ENCODE measurements at places on chromosomes 12 and 14.

- no peak for DNase-seq
Observed at GRCh38 chr14:71438684-71439083, 493.5 kb upstream of the RGS6 start.

DNA sequence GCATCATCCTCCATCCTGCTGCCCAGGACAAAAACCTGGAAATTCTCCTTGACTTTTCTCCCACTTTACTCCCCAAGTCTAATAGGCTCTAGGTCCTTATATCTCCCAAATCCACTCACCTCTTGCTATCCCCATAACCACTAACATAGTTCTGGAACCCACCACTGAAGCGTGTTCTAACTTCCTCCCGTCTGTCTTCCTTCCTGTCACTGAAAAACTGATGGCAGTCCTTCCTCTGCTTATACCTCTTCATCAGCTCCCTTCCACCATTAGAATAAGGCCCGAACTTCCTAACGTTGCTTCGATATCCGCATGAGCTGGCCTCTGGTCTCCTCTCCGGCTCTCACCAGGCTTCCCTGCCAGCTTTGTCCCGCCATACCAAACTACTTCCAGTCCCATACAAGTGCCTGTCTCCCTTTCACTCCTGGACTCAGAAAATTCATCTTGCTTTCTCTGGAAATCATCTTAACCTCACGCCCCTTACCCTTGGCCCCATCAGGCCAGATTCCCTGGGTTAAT lies 63.0 kb upstream of the BCL2L14 start:
- DNase-seq, result no peak

GRCh38 chr12:42447371-42447786 lies 121.4 kb downstream of the PPHLN1 start:
- no peak for DNase-seq

- no peak for DNase-seq
Observed at GRCh38 chr14:60266021-60266937, 17.3 kb downstream of the PPM1A start.

DNA sequence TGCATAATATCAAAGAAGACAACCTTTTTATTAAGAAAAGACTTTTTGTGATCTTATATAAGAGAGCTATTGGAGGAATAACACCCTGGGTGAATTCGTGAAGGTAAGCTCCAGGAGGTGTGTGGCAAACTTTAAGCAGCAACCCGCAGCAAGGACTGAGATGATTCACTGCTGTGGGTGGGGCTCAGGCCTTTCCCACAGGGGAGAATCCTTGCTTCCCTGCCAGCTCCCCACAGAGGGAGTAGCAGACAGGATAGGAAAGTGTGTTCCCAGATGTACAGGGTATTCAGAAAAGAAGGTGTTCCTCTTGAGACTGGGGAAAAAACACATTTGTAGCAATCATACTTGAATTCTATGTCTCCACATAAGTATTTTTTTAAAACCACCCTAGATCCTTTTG lies 9.2 kb downstream of the NDUFA12 start:
- no peak for DNase-seq

DNA sequence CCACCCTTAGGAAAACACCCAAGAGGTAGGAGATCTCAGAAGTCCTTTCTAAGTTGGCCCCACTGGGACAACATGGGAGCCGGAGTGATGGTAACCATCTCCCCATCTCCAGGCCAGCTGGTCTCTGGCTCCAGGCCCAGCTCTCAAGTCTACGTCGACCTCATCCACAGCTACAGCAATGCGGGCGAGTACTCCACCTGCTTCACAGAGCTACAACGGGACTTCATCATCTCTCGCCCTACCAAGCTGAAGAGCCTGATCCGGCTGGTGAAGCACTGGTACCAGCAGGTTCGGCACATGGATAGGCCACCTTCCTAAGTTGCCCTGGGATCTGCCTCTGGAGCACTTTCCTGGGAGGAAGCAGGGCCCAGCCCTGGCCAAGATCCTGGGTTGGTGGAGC lies 11.0 kb upstream of the OAS2 start:
- no peak for DNase-seq

DNA sequence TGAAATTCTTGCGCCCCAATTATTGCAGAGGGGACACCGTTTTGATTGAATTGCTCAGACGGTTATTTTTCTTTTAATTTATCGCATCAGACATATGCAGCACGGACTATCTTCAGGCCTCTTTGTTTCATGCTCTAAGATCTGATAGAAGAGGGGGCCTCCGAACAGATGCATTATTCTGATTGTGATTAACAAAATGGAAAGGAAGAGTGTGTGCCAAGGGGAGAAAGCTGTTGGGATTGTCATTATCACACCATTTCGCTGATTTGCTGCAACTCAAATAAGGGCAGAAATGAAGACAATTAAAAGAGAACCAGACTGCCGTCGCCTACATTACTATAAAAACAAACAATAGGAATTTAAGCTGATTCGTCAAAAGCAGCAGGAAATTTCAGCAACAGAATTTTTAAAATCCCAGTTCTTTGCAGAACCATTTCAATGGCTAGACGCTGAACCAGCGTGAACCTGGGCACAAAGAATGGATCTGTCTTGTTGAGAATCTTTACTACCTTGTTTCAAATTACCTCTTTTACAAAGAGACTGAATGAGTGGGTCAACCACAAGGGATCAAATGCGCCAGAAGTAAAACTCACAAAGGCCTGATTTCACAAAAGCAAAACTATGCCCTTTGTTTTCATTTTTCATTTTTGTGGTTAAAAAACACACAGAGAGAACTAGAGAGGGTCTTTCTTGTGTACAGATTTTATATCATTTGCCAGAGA lies 30.6 kb downstream of the TMEM132D start:
- no peak for DNase-seq

DNA sequence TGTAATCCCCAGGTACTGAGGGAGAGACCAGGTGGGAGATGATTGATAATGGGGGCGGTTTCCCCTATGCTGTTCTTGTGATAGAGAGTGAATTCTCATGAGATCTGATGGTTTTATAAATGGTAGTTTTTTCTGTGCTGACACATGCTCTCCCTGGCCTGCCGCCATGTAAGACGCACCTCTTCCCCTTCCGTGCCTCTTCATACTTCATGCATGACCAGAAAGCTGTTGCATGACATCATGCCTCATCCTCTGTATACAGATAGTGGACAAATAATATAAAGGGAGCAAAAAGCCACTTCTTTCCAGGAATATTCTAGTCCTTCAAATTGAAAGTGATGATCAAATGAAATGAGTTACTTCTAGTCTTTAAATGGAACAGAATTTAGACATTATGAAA lies 47.3 kb upstream of the LRIG3 start:
- no peak for DNase-seq

DNA sequence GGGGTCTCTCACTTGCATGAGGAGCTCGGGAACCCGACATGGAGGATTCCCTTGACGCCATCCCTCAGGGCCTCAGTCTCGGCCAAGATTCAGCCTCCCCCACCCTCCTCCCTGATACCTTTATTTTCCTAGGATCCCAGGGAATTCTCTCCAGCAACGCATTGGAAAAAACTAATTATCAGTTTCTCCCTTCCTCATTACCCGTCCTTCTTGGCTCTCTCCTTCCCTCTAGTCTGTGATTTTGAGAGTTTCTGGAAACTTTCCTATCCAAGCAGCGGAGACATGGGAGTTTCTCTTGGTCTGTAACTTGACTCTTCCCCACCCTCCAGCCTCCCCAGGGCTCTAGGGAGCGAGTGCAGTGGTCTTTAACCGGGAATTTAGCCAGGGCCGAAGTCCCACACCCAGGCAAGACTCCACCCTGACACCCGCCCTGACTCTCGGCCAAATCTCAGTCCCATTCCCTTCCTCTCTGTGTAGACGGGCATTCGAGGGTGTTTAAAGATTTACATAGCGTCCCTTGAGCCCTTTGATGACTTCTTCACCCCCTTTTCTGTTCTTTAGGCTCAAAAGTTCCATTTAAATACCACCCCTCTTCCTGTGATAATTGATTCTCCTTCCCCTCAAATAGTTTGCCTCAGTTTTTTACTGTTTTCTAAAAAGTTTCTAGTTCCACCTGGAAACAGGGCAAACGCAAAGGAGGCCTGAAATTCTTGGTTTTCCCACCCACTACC lies 6.7 kb downstream of the HOXC5 start:
- no peak for DNase-seq

DNA sequence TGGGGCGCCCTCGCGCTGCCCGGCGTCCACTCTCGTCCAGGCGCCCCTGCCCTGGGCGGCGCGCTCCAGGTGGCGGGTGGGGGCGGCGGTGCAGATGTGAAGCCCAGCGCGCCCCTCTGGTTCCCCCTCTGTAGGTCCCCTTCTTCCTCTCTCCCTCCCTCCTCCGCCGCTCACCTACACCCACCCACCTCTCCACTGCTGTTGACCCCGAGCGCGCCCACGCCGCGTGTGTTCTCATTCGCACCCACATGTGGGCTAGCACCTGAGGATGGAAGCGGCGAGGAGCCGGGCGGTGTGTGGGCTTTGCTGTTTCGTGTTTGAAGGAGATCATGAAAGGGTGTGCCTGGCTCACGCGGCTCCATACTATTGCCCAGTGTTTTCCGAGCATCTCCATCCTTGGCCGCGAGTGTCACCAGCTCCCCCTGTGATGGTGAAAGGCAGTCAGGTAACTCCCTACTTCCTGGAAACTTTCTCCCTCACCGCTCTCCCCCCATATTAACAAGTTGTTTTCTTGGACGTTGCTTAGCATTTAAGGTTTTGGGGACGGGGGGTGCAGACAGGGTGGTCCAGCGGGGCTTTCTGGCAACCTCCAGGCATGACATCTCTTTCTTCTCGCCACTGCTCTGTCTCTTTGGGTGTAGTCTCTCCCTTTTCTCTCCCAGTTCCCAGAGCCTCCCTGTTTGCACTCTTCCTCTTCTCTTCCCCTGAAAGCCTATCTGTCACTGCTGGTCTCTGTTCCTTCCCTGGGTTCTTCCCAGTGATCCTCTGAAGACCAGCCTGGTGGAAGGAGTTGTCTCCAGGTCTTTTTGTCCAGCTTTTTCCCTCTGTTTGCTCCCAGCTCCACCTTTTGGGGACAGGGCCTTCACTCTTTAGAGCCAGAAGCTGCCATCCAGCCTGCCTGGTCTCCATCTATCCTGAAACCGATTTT lies 1.6 kb downstream of the CACNA1C start:
- DNase-seq, result no peak

GRCh38 chr12:122190842-122191668 lies 8.1 kb downstream of the LRRC43 start:
- DNase-seq, result peak; percentile 27

DNA sequence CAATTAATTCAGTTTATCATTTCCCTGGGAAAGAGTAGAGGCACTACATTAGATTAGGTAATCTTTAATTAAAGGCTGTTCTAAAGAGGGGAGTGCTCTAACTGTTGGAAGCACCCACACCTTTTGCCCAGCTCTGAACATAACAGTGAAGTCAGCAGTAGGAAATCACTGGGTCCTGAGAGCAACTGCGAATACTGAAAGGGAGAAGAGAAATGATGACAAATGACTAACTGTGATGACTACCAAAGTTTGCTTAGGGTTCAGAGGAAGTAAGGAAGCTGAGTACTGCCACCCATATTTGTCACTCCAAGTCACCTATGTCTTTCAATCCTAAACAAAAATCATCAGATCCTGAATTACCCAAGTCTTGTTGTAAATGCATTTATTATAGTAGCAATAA lies 140.6 kb downstream of the EPS8 start:
- DNase-seq, result no peak

DNA sequence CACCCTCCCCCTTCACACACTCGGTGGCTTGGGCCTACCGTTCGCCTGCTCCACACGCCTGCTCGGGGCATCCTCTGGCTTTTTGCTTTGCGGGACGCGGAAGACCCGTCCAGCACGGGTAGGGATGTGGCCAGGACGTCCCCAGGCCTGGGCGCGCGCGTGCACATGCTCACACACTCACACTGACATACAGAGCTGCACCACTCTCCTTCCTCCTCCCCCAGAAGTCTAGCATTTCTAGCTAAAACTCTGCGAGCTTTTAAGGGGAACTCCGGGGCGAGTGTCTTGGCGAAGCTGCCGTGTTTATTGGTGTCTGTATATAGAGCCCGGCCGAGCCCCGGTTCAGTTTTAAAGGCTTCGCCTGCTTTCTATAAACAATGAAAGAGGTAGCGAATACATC lies 5.0 kb downstream of the TBX5 start:
- no peak for DNase-seq

- DNase-seq, result no peak
Observed at GRCh38 chr14:99936738-99937474, 128.3 kb upstream of the EVL start.

DNA sequence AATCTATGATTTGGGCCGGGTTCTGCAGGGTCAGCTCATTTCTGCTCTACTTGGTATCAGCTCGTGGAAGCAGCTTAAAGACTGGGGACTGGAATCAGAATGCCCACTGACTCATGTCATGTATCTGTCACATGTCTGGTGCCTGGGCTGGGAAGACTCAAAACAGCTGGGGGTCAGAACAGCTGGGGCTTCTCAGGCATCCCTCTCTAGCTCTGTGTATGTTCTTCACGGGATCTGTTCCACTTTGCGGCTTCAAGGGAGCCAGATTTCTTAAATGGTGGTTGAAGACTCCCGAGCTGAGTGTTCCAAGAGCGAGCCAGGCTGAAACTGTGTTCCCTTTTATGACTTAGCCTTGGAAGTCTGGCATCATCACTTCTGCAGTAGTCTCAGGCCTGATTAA lies 11.9 kb downstream of the AEBP2 start:
- no peak for DNase-seq

- no peak for DNase-seq
Observed at GRCh38 chr12:51401020-51401419, 9.8 kb upstream of the GALNT6 start.

GRCh38 chr12:26871985-26872384 lies 39.0 kb upstream of the ITPR2 start:
- no peak for DNase-seq

GRCh38 chr14:99574099-99574880 lies 29.7 kb downstream of the CCDC85C start:
- DNase-seq, result no peak

DNA sequence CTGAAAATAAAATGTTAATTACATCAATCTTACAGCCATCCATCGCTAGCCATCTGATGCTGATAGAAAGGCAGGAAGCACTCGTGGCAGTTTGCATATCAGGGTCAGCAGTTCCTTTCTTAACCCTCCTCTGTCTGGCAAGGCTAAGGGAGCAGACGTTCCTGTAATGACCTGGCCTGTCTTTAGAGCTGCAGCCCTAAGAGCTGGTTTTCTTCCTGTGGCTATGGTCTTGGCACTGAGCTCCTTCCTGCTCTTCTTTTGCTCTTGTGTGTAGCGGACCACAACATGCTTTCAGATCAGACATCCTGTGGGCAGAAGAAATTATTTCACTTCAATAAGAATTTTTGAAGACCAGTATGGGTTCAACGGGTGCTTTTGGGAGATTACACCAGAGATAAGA lies 170.4 kb downstream of the DAD1 start:
- DNase-seq, result no peak

- DNase-seq, result no peak
Observed at GRCh38 chr12:104467346-104467837, 10.6 kb downstream of the CHST11 start.
